SHP77 (cell line): ENCODE measurements at places on chromosomes 1 and 21.

GRCh38 chr1:8915446-8915845 is 30.2 kb upstream of the CA6 start:
- DNase-seq = no peak

- no peak for DNase-seq
Measured at GRCh38 chr1:226979115-226979516, 39.0 kb downstream of the COQ8A start.

DNA sequence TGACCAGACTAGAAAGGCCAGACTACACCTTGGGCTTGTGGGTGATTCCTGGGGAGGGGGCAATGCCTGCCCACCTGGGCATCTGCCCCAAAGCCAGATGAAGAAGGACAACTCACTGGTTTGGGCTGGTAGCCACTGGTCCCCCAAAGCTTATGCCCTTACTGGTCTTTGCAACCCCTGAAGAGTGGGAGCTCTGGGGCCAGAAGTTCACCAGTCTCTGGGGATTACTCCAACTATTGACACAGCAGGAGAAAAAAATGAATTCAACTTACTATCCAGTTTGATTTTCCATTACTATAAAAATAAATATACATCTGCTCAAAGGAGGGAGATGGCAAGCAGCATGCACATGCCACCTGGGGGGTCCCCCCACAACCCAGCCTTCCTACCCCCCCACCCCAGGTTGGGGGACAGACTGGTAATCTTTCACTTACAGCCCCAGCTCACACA is 2.6 kb downstream of the AHDC1 start:
- no peak for DNase-seq

DNA sequence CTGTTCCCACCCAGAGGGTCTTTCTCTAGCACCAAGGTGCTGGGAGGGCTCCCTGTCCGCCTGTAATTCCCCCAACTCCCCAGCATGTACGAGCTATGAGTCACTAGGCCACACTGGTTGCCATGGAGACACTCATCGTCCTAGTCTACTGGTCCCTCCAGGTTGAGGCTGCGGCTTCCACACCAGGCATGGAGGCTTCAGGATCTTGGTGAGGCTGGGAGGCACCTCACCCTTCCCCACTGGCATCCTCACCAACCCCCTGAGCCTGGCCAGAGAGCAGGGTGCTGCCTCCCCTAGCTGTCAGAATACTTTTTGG is 75.6 kb upstream of the KAZN start:
- peak; percentile 32 for DNase-seq

GRCh38 chr1:170032531-170033280 is 41.8 kb downstream of the KIFAP3 start:
- DNase-seq = no peak

- DNase-seq = no peak
Measured at GRCh38 chr1:115632251-115633026, 9.3 kb upstream of the VANGL1 start.

DNA sequence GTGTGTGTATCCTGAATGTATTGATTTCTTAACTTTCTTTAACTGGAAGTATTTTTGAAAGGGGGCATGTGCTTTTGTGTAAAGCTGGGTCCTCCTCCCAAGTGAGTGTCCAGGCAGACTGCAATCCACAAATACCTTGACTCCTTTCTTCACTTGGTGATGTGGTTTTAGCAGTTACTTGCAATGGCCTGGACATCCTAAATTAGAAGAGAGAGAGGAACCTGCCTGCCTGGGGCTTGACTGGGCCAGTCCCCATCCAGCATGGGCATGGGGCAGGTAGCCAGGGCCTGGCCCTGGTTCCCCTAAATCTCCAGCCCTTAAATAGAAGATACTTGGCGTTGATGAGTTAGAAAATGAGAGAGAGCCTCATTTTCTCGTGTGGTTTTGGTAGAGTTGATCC is 159.7 kb downstream of the PGBD5 start:
- DNase-seq = no peak

GRCh38 chr1:23286401-23286800 is 57.7 kb downstream of the HNRNPR start:
- no peak for DNase-seq

DNA sequence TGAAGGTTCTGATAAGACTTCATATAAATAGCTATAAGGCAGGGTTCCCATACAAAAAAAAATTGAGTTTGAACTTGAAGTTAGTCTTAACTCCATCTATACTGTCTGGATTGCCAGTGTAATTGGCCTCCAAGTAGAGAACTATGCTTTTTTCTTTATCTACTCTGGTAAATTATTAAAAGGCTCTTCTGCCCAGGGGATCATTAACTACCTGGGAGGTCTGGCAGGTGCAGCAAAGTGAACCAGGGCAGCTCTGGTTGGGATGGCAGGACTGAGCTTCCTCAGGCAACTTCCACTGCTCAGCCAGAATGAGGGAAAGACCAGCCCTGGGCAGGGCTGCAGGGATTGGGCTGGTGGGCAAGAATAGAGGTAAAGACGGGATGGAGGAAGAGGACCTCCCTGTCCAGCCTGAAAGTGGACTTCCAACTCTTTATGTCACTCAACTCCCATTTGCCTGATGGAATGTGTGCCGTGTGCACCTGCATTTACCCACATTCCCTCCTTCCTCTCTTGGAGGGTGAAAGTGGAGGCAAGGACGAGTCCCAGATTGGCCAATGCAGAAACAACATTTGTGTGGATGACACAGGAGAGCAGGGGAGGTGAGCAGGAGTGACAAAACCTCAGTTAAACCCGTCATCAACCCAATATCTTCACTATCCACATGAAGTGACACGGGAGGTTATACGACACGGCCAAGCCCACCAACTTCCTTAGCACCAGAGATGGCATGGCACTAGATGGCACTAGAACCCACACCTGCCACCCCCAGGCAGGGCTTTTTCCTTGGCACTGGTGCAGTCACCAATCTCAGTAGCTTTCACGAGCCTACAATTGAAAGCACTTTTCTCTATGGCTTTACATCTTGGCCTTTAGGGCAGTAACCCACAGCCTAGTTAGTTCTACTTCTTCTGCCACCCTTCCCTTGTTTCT is 25.2 kb downstream of the CCN1 start:
- no peak for DNase-seq

GRCh38 chr1:170727963-170728362 is 64.0 kb downstream of the PRRX1 start:
- DNase-seq = no peak

GRCh38 chr1:169149555-169150286 is 43.2 kb downstream of the ATP1B1 start:
- no peak for DNase-seq

DNA sequence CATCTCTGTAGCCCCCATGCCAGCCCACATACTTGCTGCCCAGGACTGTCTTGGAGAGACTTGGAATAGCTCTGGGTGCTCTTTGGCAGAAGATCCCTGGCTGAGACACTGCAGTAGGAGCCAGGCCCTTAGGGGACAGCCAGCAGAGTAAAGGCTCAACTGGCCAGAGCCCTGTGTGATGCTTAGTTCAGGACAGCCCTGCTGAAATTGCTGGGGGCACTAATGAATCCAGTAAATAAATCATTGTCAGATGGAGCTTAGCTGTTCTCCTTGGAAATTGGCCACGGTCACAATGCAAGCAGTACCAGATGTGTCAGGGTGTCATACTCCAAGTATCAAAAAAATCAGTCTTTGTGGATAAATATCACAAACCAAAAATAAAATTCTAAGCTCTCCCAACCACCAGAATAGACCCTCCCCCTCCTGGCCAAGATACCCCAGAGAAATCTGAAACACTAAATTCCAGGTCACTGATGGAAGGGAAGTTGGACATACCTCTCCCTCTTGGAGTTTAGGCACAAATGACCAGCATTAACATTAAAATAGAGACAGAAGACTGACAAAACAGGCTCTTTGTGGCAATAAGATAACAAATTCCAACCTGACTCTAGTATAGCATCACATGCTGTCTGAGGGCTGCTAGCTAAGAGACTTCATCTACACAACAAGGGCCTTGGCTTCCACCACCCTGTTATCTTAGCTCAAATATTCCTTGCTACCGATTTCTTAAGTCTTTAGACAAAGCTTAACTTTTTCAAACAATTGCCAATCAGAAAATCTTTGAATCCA is 83.2 kb upstream of the DNAH14 start:
- DNase-seq = no peak

GRCh38 chr21:25396135-25396711 is 211.1 kb downstream of the MRPL39 start:
- no peak for DNase-seq

DNA sequence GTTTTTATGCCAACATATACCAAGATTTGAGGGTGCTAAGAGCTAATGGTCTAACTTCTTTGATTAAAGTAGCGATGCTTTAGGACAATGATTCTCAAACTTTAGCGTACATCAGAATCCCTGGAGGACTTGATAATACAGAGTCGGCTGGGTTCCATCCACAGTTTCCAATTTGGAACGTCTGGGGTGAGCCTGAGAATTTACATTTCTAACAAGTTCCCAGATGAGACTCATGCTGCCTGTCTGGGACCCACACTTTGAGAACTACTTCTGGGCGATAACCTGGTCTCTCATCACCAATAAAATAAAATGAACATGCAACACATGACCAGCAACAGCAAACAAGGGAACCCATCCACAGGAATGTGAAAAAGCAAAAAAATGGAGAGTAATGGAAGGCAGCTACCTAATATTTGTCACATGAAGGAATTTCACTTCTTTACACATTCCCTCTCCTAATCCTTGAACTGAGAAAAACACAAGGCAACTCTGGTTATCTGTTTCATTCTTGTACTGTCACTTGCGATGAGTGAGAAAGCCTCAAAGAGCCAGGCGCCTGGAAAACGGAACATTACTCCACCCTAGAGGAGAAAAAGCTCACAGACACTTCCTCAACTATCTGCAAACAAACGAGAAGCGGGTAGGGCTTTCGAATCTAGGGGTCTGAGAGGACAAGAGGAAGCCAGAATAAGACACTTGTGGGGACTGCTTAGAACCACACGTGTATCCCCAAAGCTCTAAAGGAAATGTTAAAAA is 14.0 kb downstream of the HSF2BP start:
- peak; percentile 70 for DNase-seq

DNA sequence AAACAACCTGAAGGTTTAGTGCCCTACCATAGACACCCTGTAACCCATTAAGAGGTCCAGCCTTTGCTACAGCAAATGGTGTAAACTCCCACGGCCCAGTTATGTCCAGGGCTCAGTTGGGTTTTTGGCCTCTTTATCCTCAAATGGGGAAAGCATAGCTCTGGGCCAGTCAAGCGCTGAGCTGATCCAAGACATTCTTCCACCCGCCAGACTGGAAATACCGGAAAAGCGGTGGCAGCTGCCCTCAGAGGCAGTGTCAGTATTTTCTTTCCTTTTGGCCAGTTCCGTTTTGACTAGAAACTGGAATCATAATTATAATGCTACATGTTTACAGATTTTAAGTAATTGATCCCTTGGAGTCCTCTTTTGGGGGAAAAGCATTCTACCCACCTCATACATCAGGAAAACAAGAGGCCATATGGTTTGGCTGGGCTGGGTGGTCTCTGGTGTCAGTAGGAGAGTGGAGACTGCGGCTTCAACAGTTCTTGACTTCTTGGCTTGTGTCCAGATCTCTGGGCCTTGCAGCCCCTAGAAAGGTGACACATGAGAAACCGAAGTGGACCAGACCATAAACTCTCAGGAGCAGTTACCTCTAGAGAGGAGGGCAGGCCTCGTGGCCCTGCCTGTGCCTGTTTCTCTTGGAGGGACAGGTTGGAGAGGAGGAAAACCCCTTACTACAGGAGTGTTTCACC is 30.2 kb upstream of the CLDN14 start:
- no peak for DNase-seq

GRCh38 chr1:157312082-157312812 is 174.1 kb upstream of the ETV3 start:
- DNase-seq = no peak

GRCh38 chr1:221097479-221098281 is 218.4 kb downstream of the HLX start:
- DNase-seq = no peak

GRCh38 chr1:110040548-110040947 is 6.1 kb downstream of the STRIP1 start:
- DNase-seq = no peak

- DNase-seq = no peak
Measured at GRCh38 chr1:245657371-245657770, 502.6 kb downstream of the KIF26B start.

DNA sequence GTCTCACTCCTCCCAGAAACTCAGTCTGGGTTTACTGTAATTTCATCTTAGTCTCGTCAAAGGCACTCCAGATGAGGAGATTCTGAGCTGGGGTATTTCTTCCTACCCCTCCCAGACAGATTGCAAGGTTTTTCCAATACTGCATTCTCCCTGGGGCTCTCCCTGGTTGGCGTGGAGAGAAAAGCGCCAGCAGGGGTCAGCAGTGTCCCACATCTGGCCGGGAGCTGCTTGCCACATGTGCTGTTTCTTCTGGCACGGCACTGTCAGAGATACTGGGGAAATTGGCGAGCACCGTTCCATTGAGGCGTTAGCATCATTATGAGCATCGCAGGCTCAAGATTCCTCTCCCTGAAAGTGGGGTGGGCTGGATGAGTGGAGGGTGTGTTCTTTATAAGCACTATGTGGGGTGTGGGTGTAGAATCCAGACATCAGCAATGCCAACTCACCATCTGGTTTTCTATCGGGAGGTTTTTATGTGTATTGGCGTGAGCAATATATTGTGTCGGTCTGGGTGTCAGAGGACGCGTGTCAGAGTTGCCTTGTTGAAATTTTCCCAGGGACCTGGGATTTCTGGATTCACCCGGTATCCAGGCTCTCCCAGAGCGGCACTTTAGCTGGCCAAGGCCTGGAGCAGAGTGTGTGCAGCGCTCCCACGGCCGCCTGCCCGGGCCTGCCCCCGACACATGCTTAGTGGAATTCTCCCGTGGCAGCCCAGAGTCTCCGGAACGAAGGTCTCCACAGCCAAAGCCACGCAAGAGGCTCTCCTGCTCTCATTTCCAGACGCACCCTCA is 8.0 kb upstream of the NAV1 start:
- DNase-seq = peak; percentile 72

DNA sequence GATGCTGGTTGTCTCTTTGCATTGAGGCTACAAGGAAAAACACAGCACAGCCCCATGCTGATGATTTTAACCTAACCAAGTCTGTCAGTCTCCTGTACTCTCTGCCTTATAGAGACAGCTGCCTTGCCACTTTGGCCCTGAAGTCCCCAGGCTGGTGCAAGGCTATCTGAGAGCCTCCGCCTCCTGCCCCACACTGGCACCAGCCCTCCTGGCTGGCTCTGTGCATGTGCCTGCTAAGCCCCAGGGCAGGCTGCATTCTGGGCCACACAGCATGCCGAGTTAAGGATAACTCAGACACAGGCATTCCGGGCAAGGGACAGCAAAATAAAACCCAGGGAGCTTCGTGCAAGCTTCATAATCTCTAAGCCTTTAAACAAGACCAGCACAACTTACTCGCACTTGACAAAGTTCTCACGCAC is 910 bp downstream of the RUNX1 start:
- no peak for DNase-seq

GRCh38 chr1:3021233-3021671 is at the start of gene ACTRT2:
Gene ACTRT2, plus strand, starts transcription at chr1:3021467. Its CDS starts 220 bp downstream, at chr1:3021687.
- no peak for DNase-seq

- DNase-seq = no peak
Measured at GRCh38 chr1:31985430-31985829, 28.2 kb upstream of the KHDRBS1 start.

- no peak for DNase-seq
Measured at GRCh38 chr1:158014731-158015320, 21.4 kb downstream of the KIRREL1 start.

GRCh38 chr1:28037946-28038345 is 50.5 kb downstream of the EYA3 start:
- no peak for DNase-seq

- no peak for DNase-seq
Measured at GRCh38 chr1:32991386-32991785, 26.8 kb upstream of the RNF19B start.

GRCh38 chr1:89907727-89908212 is 86.9 kb downstream of the LRRC8D start:
- DNase-seq = no peak

- no peak for DNase-seq
Measured at GRCh38 chr1:22611530-22611947, 24.9 kb upstream of the C1QA start.
